Kidney (tissue), 22 donors: ENCODE measurements at places on chromosomes 6 and 20. TPM values are rescaled to one million over a fixed set of nuclear protein-coding genes. Genes with fewer than 3 reads are reported as not detected.

The ZC2HC1B gene
- not detected for polyA plus RNA-seq

The SLC12A5 gene
- 2.5 TPM for polyA plus RNA-seq

The CST7 gene
- 1.4 TPM for polyA plus RNA-seq

The HLA-DQA1 gene
- 29.6 TPM for polyA plus RNA-seq

The STMND1 gene
- polyA plus RNA-seq: not detected

The BIRC7 gene
- polyA plus RNA-seq: 0.30 TPM

The BPIFB2 gene
- polyA plus RNA-seq: not detected

The LY6G6C gene
- polyA plus RNA-seq: not detected

The NOL4L gene
- polyA plus RNA-seq: 14.1 TPM

The PHACTR3 gene
- polyA plus RNA-seq: 1.7 TPM

The GJA10 gene
- not detected for polyA plus RNA-seq

The NMBR gene
- not detected for polyA plus RNA-seq

The NEDD9 gene
- 19.2 TPM for polyA plus RNA-seq

The KCNG1 gene
- polyA plus RNA-seq: 0.58 TPM

The SENP6 gene
- 28.8 TPM for polyA plus RNA-seq

The TMC2 gene
- polyA plus RNA-seq: not detected

The SEMG2 gene
- 0.80 TPM for polyA plus RNA-seq

The CCN2 gene
- polyA plus RNA-seq: 248 TPM

The MDFI gene
- 2.3 TPM for polyA plus RNA-seq

The DZANK1 gene
- 3.9 TPM for polyA plus RNA-seq

The TLDC2 gene
- polyA plus RNA-seq: 8.5 TPM

The CYP24A1 gene
- 15.4 TPM for polyA plus RNA-seq

The CFAP206 gene
- 2.6 TPM for polyA plus RNA-seq

The TREM1 gene
- not detected for polyA plus RNA-seq

The BNIP5 gene
- polyA plus RNA-seq: not detected

The RUNX2 gene
- 2.3 TPM for polyA plus RNA-seq

The COL21A1 gene
- 1.6 TPM for polyA plus RNA-seq

The PRRT1 gene
- 4.0 TPM for polyA plus RNA-seq

The ENPP3 gene
- 2.5 TPM for polyA plus RNA-seq

The NRSN2 gene
- polyA plus RNA-seq: 50.0 TPM

The VIP gene
- polyA plus RNA-seq: 1.4 TPM

The FRK gene
- 5.9 TPM for polyA plus RNA-seq

The ECT2L gene
- polyA plus RNA-seq: not detected

The ASIP gene
- polyA plus RNA-seq: 0.84 TPM

The DPPA5 gene
- polyA plus RNA-seq: not detected

The CCN6 gene
- 8.4 TPM for polyA plus RNA-seq

The POM121L2 gene
- not detected for polyA plus RNA-seq
